ENCODE measurements at places on chromosomes 1 and 21.

DNA sequence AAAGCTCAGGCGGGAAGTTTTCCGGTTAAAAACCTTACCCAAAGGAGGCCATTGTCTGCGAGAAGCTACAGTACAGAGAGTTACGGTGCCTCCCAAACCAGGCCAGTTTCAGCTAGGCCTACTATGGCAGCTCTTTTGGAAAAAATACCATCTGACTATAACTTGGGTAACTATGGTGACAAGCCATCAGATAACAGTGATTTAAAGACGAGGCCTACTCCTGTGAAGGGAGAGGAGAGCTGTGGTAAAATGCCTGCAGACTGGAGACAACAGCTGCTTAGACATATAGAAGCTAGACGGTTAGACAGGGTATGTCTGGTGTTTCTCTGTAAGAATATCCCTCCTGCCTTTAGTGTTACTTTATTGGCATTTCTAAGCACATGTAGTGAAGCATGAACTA lies 165.9 kb downstream of the LRRC40 start:
- DNase-seq: no peak

GRCh38 chr1:38431535-38432376 lies 385.2 kb upstream of the POU3F1 start:
- DNase-seq: no peak

DNA sequence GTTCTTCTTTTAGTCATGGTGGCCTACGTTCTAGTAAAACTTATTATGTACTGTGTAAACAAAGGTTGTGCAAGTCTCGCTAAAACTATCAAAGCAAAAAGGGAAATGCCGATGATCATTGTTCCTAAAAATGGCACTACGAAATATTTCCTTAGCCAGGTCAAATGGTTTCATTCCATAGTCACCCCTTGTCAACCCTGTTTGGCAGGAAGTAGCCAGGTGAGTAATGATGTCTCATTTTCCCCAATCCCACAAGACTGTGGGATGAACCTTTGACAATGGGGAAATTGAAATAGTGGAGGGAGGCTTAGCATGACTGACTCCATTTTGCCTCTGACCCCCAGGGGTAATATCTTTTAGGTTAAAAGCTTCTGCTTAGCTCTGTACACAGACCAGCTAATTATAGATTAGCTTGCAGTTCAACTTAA lies 5.6 kb upstream of the REN start:
- no peak for DNase-seq

DNA sequence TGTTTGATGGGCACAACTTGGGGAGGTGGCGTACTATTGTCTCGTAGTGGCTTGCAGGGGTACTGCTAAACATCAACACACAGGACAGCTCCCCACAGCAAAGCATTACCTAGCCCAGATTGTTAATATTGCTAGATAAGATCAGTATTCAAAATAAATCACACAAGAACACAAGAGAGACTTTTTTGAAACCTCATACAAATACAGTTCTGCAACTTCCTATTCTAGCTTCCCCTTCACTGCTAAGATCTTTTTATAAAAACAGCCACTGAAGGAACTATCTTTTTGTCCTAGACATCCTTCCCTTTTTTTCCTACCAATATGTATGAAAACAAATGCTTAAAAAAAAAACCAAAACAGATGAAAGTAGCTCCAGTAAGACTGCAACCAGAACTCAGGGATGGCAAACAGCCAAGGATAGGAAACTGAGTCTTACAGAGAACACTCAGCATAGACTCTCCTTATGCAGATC lies 137.8 kb upstream of the KRTAP19-8 start:
- no peak for DNase-seq

DNA sequence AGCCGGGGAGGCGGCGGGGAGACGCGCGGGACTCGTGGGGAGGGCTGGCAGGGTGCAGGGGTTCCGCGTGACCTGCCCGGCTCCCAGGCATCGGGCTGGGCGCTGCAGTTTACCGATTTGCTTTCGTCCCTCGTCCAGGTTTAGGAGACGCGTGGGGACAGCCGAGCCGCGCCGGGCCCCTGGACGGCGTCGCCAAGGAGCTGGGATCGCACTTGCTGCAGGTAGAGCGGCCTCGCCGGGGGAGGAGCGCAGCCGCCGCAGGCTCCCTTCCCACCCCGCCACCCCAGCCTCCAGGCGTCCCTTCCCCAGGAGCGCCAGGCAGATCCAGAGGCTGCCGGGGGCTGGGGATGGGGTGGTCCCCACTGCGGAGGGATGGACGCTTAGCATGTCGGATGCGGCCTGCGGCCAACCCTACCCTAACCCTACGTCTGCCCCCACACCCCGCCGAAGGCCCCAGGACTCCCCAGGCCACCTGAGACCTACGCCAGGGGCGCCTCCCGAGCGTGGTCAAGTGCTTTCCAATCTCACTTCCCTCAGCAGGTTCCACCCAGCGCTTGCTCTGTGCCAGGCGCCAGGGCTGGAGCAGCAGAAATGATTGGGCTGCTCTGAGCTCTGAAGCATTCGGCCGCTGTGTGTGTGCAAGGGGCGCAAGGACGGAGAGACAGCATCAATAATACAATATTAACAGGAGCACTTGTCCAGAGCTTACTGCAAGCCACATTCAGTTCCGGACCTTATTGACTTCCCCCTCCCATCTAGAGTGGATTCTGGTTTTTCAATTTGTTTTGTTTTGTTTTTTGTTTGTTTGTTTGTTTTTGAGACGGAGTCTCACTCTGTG lies 10.3 kb downstream of the SIM2 start:
- no peak for DNase-seq

- no peak for DNase-seq
Observed at GRCh38 chr1:204773246-204773645, 87.7 kb upstream of the LRRN2 start.

DNA sequence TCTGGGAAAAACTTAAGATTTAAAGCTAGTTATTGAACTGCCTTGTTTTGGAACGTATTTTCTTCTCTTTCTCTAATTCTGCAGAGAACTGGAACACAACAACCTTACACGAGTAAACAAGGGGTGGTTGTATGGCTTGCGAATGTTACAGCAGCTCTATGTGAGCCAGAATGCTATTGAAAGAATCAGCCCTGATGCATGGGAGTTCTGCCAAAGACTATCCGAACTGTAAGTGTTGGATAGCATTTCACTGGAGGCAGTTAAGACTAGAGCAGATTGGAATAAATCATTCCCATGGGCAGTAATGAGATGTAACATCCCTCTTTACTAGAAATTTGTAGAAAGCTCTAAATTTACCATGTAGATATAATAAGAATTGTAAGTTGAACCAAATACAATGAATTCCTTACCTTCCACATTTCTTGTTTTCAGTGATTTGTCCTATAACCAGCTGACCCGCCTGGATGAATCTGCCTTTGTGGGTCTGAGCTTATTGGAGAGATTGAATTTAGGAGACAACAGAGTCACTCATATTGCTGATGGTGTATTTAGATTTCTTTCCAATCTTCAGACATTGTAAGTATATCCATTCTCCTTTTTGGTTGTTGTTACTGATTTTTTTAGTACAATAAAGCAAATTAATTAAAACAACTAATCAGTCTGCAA lies 22.9 kb downstream of the LRIG2 start:
- DNase-seq: no peak
